ENCODE measurements at places on chromosomes 12 and 14.

GRCh38 chr12:94941440-94941862 is 62.0 kb downstream of the NDUFA12 start:
- no peak for DNase-seq

DNA sequence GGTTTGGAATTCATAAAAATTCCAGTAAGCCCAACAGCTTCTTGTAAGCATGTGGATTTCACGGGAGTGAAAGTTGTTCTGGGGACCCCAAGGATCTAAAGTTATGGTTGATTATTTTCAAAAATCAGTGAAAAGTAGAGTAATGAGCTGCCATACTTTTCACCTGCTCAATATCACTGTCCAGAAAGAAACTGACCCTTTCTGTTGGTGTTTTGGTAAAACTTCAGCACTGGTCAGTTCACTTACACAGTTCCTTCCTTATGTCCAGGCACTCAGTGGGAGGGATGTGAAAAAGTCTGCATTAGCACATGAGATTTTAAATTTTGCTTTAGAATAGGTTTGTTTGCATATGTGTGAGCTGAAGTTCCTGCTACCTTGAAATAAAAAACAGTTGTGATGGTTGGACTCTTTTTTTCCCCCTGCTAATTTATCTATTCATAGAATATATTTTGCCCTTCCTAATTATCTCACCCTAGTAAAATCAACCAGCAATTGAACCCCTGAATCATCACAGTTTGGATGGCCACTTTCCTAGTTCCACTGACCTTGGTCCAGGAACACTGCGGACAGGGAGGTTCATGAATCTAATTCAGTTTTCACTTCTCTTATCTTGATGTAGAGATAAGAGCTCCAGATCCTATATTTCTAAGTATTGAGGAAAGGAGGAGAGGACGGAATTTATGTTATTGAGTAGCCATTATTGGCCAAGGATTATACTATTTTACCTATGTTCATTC is 25.8 kb downstream of the CFL2 start:
- no peak for DNase-seq

GRCh38 chr14:22689199-22689598 is 45.0 kb upstream of the OR6J1 start:
- DNase-seq = no peak

DNA sequence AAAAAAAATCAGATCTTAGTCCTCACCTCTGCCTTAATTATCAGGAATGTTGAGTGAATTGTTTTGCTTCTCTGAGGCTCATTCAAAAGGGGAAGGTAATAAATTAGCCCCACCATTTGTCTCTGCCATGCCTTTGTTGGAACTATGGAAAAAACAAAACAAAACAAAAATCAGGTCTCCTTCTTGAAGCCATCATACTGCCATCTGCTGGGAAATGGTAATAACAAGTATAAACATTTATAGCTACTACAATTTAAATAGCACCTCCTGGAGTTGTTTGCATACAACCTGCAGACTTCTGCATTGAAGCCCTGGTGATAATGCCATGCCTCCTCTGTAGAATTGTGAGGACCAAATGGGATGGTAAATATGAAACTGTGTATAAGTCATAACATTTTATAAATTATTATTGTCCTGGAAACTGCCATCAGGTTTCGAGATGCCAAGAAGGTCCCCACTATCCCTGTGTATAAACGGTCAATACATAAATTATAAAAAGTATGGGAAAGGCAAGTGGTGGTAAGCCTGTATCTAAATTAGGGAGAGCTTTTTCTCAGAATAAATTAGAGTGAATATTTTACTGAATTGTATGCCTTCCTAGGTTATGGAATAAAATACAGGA is 87.2 kb upstream of the FGD4 start:
- no peak for DNase-seq

GRCh38 chr12:122006186-122006926 is 15.3 kb upstream of the BCL7A start:
- DNase-seq = no peak

DNA sequence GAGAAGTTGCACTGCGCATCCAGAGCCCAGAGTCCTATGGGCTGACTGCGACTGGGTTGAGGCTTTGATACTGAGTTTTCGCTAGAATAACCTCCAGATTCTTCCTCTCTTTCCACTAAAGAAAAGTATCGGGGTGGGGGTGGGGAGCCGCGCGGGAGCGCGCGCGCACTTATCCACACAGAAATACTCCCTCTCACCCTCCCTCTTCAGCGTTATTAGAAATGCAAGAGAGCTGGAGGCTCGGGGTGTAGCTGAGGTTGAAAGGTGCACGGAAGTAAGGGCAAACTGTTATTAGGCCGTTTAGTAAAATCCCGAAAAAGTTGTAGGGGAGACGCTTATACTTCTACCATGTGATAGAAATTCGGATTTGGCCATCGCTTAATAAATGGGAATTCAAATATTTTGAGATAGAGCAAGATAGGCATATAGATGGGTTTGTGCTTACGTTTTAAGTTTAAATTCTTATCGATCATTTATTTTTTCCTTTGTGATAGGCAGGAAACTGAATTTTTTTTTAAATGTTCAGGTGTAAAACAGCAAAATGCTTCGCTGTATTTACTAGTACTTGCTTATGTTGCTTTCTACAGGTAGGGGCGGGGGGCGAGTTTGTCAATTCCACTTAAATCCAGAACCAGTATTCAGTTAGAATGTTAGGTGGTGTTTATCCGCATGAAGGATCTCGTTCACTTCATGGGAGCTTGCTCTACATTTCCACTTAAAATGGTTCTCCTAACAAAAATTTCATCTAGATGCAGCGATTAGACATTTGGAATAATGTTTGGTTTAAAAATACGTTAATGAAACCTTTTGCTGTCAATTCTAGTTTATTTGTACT is 1.1 kb downstream of the ARHGAP5 start:
- DNase-seq = no peak

GRCh38 chr12:106193394-106194215 is 54.2 kb downstream of the CKAP4 start:
- no peak for DNase-seq

DNA sequence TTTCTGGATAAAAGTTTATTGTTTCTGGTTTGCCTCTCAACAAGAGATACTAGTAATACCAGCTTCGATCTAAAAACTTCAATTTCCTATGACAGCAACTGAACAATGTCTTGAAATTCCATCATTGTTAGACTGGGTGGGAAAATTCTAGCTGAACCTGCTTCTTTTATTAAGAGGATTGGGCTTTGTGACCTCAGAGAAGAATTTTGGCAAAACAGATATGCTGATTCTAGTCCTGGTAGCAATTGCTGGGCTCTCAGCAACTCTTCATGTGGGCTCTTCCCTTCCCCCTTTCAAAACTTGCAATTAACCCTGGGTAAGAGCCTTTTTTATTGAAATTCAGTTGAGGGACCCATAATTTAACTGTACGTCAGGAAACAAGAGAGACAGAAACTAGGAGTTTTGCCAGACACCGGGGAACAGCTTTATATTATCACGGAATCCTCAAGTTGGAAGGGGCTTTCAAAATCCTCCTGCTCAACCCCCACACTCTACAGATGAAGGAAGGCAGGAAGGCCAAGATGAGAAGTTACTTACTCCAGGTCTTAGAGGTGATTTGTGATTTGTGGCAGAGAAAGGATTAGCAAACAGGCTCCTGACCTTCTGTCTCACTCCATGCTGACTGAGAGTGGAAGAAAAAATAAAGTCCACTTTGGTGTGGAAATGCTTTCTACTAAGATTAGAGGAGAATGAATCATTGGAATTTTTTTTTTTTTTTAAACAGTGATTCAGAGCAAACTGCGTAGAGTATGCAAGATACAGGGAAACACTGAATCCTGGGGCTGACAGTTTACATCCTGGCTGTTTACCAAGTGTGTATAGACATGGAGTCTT is 239.0 kb upstream of the ATP2B1 start:
- DNase-seq = no peak

DNA sequence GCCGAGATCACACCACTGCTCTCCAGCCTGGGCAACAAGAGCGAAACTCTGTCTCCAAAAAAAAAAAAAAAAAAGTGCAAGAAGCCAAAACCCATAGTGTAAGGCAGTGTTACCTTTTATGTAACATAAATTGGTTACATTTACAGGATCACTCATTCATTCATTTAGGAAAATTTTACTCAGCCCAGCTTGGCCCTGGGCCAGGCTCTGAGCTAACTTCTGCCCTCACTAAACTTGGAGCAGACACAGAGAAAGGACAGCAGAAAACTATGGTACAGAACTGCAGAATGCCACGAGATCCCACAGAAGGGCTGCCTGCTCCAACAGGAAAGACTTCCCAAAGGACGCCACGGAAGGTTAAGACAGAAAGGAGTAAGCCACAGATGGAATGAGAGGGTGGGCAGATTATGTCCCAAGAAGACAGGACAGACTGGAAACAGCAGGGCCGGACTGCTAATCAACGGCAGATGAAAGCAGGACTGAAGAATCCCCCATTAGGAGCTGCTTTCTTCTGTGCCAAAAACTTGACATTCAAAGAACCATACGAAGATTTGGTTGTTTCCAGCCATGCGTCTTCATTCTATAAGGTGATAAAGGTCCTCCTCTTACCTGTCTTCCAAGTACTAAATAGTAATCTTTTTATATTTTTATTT is 18.9 kb downstream of the PPP1R13B start:
- DNase-seq = no peak

DNA sequence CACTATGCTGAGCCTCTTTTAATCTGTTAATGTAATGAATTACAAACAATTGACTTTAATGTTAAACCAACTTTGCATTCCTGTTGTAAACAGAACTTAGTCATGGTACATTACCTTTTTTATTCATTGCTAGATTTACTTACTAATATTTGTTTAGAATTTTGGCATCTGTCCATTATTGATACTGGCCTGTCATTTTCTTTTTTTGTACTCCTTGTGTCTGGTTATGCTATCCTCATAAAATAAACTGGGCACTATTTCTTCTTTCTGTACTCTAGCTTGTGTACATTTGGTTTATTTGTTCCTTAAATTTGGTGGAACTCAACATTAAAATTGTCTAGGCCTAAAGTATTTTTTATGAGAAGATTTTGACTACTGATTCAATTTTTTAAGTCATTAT is 32.1 kb downstream of the SPATA7 start:
- no peak for DNase-seq

- DNase-seq = no peak
Observed at GRCh38 chr12:30515351-30515750, 180.3 kb downstream of the IPO8 start.

DNA sequence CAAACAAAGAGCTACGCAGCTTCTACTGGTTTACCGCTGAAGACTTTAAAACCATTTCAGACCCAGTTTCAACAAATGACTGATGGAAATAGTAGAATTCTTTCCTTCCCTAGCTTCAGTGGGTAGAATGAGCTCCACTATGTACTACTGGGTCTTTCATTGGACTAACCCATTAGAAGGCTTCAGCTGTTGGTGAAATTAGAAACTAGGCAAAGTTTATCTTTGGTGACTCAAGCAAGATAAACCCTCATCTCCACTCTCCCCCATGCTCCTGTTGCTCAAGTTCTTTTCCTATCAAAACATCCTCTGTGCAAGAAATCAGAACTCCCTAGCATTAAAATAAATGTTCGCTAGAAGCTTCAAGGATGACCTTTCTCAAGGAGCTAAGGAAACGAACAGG is 159.2 kb downstream of the PAWR start:
- no peak for DNase-seq

DNA sequence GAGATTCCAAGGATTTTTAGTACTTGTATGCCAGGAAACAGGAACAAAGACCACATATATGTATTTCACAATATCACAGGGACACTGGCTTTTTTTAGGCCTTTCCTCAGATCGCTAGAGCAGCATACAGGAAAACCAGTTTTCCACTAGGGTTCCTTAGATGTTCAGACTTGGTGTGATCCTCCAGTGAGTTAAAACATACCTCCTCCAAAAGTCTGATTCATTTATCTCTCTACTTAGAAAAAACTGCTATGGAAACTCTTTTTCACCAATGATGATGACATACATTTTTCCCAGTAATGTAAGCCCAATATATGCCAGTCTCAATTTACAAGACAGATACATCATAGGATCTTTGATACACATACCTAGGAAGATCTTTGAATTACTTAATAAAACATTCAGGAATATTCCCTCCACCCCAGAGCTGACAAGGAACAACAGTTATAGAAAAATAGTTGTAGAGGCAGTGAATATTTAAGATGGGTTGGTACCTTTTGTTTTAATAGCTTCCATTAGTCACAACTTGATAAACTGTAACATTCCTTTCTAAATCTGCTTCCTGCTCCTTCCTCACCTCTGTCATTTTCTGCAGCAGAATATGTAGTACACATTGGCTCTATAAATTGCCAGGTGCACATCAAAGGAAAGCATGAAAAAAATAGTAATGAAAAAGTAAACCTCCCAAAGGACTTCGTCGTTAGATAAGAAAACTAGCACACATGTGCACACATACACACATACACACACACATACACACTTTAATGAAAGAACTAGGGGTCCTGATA is 27.5 kb downstream of the BCAT1 start:
- DNase-seq = no peak
